NCI-H460 (cell line): ENCODE measurements at places on chromosomes 7 and 10. TPM values are rescaled to one million over a fixed set of nuclear protein-coding genes. Genes with fewer than 3 reads are reported as not detected.

UFSP1 gene
- 4.6 and 7.0 TPM in 2 replicates for total RNA-seq

DNA sequence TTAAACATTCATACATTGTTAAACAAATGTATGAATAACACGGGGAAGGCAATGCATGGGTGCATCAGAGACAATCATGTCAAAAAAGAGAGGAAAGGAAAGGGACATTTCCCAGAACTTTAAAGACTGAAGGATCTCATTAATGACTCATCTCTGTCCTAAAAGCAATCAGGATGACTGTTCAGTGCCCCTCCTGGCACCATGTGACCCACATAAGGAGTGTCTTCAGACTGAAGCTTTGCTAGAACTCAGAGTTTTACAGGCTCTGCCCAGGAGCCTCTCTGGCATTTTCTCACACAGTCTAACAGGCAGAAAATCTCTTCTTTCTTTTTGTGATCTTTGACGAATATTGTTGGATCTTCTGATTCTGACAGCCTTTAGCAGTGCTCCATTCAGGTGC is 315.3 kb downstream of the OTUD1 start:
- no peak for DNase-seq

FAM180A gene
- not detected in 2 replicates for total RNA-seq

GRCh38 chr7:133805426-133805825 is 321.7 kb upstream of the LRGUK start:
- no peak for DNase-seq

C10orf62 gene
- total RNA-seq = 0.12 TPM in 1 of 2 replicates, not detected in the other

KMT2C gene
- 15.3 and 18.6 TPM in 2 replicates for total RNA-seq

- DNase-seq = no peak
These were observed 1019.0 kb upstream of the C7orf33 start for GRCh38 chr7:147571436-147572185.

CPN1 gene
- not detected in 2 replicates for total RNA-seq

- DNase-seq = no peak
These were observed 30.5 kb upstream of the ZRANB1 start for GRCh38 chr10:124911124-124912067.

TMEM273 gene
- not detected in 2 replicates for total RNA-seq

GRCh38 chr10:26555719-26556368 is 117.7 kb downstream of the APBB1IP start:
- no peak for DNase-seq

DNA sequence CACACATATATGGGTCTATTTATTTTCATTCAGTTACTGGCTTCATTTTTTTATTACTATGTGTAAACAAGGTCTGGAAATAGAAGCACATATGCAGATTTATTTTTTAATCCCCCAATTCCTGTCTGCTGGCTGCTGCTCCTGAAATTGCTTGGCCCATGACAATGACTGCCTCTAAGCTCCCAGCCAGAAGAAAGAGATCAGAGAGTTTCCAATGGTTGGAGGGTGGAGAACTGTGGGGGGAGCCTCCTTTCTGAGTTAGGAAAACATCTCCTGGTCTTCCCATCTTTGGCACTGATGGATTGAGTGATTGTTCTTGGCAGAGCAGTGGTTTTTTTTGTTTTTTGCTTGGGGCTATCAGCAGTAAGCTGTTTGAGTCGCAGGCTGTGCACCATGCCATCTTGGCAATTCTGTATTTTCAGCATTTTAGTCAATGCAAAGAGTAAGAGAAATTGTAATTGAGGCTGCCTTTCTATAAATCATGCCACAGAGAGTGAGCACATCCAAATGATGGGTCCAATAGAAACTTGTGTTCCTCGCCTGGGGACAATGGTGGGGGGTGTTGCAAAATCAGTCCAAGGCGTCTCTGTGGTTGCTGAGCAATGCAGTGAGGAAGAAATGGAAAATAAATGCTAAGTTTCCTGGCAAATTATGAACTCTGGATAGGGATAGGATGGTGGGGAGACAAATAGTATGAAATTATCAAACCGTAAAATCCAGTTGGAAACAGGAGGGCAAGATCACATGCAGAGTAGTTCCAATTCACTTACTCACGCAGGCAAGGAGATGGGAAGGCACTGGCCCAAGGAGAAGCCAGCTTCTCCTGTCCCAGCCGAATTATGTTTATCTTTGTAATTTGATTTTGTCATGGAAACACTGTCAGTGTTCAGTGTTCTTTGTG is 382.4 kb downstream of the SORCS3 start:
- DNase-seq = no peak

DNA sequence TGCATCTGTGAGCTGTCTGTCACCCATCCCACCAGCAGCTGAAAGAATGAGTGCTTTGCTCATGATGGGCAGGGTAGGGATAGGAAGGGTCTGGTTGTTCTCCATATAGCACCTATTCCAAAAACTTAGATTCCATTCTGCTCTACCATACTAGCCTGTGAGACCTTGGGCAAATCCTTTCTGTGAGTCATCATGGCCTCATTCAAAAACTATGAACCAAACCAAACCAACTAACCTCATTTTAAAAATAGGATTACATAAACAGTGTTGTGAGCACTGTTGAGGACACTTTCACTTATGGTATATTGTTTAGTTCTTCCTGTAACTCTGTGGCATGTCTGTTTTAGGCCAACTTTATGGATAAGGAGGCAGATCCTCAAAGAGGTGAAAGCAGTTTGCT is 30.9 kb upstream of the STEAP4 start:
- DNase-seq = no peak

SLC26A5 gene
- not detected in 2 replicates for total RNA-seq

DNA sequence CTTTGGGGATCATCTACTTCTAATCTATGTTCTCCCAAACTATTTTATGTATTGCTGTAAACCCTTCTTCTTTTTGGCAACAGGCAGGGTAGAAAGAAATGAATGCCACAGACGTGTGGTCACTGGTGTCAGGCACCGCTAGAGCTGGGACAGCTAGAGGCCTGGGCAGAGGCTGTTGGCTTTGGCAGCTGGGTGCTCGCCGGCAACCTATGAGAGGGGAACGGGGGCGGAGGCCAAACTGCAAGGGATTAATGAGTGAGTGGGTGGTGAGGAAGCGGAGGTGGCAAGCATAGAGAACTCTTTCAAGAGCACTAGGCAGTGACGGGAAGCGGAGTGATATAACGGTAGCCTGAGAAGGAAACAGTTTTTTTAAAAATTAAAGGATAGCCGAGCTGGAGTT is 78.5 kb downstream of the CREB5 start:
- DNase-seq = no peak

DNA sequence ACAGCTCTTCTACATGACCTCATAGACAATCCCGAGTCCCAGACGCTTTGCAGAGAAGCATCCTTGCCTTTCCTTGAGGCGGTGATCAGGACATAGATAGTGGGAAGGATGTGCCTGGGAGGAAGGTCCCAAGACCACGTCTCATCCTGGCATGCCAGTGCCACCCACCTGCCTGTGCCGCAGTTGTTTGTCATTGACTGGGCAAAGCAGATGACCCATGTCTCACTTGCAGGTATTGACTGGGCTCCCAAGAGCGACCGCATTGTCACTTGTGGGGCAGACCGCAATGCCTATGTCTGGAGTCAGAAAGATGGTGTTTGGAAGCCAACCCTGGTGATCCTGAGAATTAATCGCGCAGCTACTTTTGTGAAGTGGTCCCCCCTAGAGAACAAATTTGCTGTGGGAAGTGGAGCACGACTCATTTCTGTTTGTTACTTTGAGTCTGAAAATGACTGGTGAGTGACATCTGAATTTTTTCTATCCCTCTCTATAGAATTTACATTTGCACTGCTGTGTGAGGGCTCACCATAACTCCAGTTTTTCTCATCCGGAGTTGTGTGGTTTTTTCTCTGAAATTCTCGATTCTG is 18.5 kb downstream of the ARPC1A start:
- DNase-seq = no peak

POLD2 gene
- 151 and 174 TPM in 2 replicates for total RNA-seq

GRCh38 chr7:64874114-64874513 is 29.0 kb upstream of the ZNF273 start:
- no peak for DNase-seq

AUTS2 gene
- 7.3 and 7.4 TPM in 2 replicates for total RNA-seq

GRCh38 chr7:131521651-131522163 is 34.7 kb downstream of the PODXL start:
- no peak for DNase-seq

LIPJ gene
- total RNA-seq = not detected in 2 replicates
